CD4-positive, alpha-beta T cell treated with Interleukin-6 at 100 ng/mL for 8 hours (primary cell): ENCODE measurements at places on chromosomes 6 and 20.

DNA sequence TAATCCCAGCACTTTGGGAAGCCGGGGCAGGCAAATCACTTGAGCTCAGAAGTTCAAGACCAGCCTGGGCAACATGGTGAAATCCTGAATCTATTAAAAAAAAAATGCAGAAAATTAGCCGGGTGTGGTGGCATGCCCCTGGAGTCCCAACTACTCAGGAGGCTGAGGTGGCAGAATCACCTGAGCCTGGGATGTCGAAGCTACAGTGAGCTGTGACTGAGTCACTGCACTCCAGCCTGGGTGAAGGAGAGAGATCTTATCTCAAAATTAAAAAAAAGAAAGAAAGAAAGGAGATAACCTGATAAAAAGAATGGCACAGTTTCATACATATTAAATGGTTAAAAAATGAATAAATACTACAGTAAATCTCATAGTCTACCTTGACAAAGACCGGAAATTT lies 123.6 kb upstream of the TNFAIP3 start:
- DNase-seq: no peak

DNA sequence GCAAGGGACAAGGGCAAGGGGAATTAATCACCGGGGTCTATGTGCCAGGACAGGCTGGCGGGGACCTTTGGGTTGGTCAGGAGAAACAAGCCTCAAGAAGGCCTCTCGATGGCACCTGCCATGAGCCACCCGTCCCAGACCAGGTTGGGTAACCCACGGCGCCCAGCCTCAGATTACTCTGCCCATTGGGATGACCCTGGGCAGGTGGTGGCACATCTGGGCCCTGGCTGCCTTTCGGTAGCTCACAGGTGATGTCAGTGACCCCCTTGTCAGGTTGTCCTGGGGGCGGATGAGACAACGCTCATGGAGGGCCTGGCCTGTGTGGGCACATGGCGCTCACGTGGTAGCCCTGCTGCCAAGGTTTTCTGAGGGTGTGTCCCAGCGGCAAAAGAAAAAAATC lies 152.2 kb downstream of the SYCP2 start:
- no peak for DNase-seq

GRCh38 chr6:2804516-2804915 lies 37.1 kb downstream of the SERPINB1 start:
- DNase-seq: no peak

DNA sequence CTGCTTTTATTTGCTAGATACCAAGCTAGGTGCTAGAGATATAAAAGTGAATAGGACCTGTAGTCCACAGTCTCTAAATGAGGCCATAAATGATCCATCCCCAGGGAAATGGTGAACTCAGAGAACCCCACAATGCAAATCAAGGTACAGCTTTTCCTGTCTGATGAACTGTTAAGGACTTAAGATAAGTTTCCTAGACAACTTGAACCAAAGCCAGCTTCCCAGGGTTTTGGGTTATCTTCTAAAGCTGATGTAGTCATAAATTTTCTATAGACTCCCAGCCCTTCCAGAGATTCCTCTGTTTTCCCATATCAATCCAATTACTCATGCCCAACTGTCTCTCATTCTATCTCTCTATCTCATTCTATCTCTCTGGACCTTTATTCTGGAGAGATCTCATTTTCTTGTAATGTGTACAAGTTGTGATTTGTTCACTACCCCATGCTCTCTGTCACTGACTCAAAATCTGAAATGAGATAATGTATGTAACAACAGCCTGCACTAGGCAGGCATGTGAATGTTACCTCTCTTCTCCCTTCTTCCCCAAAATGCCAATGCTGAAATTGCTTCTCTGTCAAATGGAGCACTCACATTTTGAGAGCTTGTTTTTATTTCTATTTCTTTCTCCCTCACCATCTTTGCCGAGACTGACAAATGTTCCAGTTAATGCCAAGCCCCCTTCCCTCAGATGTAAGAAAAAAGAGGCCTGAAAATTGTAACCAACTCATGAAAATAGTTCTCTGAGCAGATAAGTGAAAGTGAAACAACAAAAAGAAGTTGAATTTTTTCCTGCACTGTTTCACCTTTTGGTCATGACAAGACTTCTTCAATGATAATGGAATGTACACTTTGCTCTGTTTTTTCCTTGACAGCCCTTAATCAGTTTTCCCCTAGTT lies 279.9 kb downstream of the SLC35F1 start:
- DNase-seq: no peak

GRCh38 chr20:23235173-23236027 lies 115.2 kb upstream of the NXT1 start:
- DNase-seq: no peak

- no peak for DNase-seq
Observed at GRCh38 chr6:160679402-160679769, 15.3 kb upstream of the LPA start.

GRCh38 chr6:137423451-137424168 lies 70.6 kb downstream of the OLIG3 start:
- no peak for DNase-seq

DNA sequence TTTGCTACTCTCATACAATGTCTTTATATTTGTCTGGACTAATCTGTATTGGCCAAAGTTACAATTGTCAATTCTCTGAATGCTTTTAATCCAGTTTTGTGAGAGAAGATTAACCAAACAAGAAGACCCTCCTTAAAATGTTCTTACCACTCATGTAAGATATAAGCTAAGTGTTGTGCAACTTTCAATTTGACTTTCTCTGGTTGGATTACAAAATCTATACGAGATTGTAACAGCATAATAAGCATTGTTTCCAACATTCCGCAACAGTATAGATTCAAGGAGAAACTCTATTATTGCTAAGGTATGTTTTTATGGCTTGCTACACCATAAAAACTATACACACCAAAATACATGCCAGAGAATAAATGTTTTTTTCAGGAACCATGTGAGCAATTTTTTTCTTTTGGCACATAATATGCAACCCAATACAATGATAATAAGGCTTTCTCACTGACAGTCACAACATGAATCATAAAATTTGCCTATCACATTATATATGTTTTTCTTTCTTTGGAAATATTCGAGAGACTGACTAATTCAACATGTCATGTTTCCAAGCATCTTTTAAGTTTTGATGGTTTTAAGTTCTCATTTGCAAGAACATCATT lies 12.2 kb upstream of the TRPC4AP start:
- no peak for DNase-seq

- no peak for DNase-seq
Observed at GRCh38 chr20:40956542-40957264, 71.9 kb upstream of the TOP1 start.

GRCh38 chr6:118285791-118286190 lies 262.3 kb upstream of the PLN start:
- DNase-seq: no peak

GRCh38 chr6:33599413-33599938 lies 19.4 kb upstream of the BAK1 start:
- no peak for DNase-seq

DNA sequence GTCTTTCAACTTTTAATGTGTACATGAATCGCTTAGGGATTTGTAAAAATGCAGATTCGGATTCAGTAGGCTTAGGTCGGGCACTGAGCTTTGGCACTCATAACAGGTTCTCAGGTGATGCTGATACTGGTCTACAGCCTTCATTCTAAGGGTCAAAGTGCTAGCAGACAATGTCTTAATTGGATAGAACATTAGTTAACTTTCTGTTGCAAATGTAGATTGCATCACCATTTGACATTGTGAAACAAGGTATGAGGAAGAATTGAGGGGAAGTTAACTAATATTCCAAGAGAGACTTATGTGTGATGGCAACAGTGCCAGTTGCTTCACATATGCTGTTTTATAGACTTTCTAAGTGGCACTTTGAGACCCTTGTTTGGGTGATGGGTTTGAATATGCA lies 86.9 kb downstream of the MLIP start:
- no peak for DNase-seq

- DNase-seq: no peak
Observed at GRCh38 chr6:116369964-116370759, 585 bp upstream of the DSE start.

- no peak for DNase-seq
Observed at GRCh38 chr6:143872201-143872600, 7.9 kb downstream of the ZC2HC1B start.

DNA sequence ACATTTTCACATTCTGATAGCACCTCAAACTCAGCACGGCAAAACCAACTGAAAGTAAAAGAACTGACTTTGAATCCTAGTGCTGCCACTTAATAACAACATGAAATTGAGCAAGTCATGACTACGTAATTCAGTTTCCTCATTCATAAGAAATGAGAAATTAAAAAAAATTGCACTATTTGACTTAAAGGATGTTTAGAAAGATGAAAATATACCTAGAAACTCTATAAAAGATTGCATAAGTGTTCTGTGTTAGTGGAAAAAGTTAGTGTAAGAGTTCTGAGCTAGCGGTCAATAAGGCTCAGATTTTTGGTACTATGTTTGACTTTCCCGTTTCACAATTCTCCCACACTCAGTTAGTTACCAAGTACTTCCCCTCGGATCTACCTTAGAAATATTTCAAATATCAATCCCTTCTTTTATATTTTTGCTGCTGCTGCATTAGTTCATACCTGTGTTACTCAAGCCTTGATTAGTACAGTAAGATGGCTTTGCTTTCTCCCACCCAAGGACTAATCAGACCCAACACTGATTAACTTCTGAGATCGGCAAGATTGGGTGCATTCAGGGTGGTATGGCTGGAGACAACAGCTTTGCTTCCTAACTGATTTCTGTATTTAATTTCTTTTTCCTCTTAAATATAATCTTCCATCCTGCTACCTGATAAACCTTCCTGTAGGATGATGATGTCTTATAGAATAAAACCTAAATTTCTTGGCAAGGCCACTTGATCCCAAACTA lies 25.9 kb downstream of the ECHDC1 start:
- no peak for DNase-seq

DNA sequence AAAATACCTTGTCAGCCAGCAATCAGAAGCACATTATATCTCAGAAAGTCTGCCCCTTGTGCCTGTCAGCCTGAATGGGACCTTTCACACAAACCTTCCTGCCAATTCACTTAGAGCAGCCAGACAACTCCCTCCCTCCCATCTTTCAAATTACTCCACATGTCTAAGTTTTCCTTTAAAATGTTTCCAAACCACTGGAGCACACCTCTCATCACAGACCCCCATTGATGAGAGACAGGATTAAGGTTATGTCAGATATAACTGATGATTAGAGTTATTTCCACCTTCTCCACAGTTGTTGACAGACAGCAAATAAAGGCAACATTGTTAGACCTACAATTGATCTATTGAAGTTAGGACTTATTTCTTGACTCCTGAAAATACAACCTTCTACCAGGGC lies 408.4 kb downstream of the PLCB1 start:
- no peak for DNase-seq

DNA sequence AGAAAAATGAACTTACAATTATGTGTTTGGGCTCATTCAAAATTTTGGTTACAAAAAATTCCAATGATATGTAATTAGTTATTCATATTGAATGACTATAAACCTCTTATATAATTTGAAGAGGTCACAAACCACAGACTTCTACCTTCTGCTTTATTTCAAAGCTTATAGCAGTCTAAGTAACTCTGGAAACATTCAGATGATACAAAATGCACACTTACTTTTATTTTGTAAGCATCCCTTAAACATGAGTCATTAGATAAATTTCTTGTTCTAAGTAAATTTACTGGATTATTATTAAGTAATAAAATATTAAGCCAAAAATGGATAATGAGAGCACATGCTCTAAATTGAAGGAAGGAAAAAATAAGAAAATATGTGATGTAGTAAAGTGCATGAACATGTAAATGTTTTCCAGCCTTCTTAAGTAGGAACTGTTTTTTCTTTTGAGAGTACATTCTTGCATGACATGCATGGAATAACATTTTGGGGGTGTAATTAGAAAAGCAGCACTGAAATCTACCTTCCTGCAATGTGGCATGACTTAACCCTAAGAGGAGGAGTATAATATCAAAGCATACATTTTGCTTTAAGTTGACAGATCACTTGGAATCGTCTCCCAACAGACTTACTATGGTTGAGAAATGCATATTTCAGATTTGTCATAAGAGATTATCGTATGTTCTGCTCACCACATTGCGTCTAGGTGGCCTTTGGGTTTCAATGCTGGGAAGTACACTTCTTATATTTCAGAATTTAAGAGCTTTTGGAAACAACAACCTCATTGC lies 372.7 kb upstream of the HSF2 start:
- no peak for DNase-seq
